NCI-H1092 (cell line): ENCODE measurements at places on chromosomes 7 and 10.

DNA sequence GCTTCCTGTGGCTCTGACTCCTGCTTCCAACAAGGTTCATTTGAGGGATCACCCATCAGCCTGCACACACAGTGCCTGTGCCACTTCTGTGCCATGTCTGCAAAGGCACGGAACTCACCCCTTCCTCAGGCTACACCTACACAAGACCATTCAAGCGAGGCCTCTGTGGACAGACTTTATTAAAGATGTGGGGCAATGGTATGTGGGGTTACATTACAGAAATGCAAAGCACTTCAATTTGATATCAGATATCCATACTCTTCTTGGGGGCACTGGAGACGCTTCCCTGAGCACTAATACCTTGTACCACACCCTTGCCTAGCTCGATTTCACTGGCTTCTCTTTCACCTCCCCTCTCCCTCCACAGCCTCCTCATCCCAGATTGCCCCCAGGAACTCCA is 84.4 kb upstream of the FGL2 start:
- DNase-seq = no peak

GRCh38 chr10:106711313-106711906 is 453.1 kb downstream of the SORCS1 start:
- no peak for DNase-seq

- DNase-seq = no peak
Measured at GRCh38 chr10:88991161-88991898, 732 bp downstream of the FAS start.

DNA sequence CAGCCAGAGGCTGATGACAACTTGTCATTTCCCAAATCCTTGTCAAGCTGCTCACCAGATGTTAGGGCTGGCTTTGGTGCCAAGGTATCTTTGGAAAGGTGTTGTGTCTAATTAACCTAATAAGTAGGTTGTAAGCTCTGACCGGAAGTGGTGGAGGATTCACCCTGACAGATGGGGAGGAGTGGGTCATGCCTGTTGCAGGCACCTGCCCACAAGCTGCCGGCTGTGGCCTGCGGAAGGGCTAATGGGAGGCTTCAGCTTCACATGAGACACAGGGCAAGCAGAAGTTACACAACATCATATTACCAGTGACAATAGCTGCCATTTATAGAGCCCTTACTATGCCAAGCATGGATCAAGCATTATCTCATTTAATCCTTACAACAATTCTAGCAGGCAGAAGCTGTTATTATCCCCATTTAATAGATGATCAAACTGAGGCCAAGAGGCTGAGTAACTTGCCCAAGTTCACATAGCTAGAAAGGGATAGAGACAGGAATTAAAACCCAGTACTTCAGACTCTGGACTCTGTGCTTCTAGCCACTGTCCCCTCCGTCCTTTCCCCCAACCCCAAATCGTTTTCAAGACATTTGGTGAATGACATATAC is 63.1 kb upstream of the DUSP5 start:
- DNase-seq = no peak

DNA sequence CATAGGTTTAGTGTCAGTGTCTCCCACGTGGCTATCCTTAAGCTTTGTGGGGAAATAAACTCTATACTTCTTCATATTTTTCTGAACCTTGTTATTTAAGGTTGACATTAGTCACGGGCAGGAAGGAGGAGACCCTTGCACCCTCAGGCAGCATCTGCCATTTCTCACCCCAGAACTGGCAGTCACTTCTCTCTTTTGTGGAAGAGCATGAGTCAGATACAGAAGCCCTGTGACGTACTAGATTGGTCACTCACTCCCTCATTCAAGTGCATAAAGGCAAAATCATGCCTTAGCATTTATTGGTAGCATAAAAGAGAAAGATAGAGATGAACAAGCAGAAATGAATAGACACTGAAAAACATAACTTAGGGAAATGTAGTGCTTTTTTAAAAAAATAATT is 206.0 kb upstream of the MDFIC start:
- no peak for DNase-seq

DNA sequence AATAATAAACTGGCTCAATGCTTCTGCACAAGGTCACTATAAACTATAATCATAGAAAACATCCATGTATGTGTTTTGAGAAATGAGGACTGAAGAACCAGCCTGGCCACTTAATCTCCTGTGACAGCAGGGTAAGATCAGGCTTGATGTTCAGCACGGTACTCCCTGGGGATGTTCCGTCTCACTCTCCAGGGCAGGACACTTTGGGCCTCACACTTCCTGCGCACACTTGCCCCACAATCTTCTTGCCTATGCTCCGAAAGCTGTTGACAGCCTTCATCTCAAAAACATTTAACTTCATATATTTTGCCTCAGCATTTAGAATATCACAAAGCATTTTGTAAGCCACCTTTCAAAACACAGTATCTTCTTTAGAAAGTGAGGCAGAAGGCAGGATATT is 92.7 kb downstream of the PARD3 start:
- no peak for DNase-seq

GRCh38 chr7:34034728-34035127 is 129.4 kb downstream of the BMPER start:
- no peak for DNase-seq

DNA sequence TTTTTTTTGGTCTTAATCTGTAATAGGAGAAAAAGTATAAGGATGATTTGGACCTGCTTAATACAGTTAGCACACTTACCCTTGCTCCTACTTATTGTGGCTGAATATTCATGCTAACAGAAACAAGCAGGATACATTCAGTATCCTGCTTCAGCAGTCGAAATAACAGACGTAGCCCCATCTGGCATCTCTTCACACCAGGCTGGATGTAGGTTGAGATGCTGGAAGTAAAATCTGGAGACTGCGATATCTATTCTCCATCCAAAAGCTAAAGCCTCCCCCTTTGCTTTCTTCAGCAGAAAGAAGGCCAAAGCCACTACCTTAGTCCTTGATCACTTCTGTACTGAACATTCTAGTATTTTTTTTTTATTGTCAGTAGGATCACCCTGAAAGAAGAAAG is 537.4 kb downstream of the AUTS2 start:
- DNase-seq = no peak

GRCh38 chr7:39088730-39089593 is 111.3 kb downstream of the POU6F2 start:
- no peak for DNase-seq

GRCh38 chr7:135801877-135802276 is 53.3 kb upstream of the FAM180A start:
- DNase-seq = peak; percentile 96

DNA sequence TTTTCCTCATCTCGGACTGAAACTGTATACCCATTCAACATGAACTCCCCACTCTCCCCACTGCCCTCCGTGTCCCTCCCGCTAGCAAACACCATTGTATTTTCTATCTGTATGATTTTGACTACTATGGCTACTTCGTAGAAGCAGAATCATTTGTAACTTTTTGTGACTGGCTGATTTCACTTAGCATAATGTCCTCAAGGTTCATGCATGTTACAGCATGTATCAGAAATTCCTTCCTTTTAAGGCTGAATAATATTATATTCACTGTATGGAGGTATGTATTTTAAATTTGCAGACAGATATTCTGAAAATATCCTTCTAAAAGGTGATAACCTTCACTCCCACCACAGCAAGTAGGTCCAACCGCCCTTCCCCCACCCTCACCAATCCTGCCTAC is 42.9 kb upstream of the MMD2 start:
- no peak for DNase-seq

DNA sequence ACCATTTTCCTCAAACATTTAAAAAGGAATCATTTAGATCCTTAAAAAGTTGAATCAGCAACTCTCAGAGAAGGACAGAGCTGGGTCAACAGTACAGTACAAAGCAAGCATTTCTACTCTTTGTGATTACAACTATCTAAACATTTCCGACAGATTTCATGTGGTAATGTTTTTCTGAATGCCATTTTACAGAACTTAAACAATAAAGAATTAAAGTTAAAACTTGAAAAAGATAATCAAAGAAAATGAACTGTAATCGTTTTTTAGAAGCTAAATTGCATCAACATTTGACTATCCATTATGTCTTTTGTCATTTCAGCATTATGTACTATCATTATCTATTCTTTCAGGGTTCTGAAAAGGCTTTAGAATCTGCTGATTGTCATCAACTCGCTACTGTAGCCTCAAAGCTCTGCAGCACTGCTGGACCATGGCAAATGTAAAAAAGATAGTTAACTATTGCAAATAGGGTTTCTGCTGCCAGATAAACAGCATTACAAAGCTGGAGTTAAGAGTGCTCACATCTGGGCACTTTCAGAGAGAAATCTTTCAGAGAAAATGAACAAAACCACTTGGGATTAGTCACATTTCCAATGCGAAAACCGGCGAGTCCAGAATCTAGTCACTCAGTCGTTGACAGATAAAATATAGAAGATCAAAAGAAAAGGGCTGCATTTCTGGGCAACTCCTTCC is 160.4 kb upstream of the LAMB4 start:
- no peak for DNase-seq
